ENCODE measurements at places on chromosomes 2 and 18.

DNA sequence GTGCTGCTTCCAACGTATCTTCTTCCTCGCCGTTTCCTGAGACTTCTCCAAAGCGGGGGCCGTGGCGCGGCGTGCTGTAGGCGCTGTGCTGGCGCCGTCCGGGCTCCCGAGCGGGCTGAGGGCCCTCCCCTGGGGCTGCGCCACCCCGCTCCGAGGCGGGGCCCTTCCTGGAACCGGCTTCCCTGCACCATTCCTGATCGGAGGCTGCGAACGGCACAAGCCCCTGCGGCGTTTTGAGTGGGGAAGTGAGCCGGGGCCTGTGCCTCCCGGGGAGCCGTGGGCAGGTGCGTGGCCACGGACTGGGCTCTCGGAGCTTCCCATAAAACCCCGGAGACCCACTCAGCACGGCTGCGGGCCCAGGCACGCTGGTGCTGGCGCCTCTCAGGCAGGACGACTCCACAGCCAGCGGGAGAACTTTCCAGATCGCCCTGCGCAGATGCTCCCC, 74.7 kb downstream of the PSMG2 start:
- DNase-seq, result no peak

DNA sequence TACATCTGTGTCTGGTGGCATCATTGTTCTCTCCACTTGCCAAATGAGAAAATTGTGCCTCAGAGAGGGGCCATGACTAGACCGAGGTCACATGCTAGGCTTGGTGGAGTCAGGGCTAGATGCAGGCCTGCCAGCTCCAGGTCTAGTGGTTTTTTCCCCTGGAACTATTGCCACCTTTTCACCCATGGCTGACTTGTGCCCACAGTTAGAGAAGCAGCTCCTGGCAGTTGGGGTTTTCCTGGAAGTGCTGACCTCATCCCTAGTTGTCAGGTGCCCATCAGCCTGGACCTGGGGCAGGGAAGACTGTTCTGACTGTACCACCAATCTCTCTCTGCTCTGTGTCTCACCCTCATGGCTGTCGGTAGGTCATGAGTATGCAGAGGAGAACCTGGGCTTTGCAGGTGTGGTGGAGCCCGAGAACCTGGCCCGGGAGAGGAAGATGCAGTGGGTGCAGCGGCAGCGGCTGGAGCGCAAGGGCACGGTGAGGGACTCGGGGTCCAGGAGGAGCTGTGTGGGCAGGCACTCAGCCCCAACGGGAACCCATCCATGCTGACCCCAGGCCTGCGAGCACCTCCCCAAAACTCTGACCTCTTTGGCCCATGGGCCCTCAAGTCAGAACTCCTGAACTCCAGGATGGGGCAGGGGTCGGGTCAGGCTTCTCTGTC, 12.4 kb upstream of the CATIP start:
- no peak for DNase-seq

DNA sequence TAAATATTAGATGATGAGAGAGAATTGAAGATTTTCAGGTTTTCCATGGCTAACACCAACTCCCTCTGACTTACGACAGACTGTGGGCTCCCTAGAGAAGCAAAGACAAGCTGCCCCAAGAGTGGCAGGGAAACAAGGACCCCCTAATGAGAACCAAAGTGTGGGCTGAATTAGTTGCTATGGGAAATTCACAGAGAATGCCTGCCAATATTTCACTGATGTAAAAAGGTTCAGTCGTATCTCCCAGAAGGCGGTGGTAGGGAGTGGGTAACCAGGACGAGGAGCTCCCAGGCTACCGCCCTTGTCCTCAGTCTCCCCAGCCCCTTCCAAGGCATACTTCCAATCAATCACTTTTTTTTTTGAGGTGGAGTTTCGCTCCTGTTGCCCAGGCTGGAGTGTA, 113.6 kb downstream of the LAMA1 start:
- DNase-seq, result no peak

DNA sequence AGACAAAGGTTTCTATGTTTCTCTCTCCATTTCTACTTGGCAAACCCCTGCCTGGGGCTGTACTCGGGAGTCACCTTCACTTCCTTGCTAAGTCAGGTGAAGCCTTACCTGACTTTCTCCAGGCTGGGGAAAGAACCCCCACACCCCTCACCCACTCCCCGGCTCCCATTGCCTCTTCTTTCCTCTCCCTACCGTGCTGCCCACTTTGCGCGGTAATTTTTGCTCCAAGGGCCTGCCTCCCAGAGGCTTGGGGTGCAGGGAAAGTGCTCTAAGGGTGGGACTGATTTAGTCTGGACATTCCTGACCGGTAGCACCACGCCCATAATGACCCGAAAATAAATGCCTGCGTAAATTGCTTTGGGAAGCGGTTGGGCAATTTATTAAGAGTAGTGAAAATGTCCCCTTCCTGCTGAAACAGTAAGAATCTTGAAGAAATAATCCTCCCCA, 49.1 kb upstream of the ATP6V1B1 start:
- DNase-seq, result no peak

GRCh38 chr2:199955007-199955338, 318 bp downstream of the TYW5 start:
- no peak for DNase-seq

DNA sequence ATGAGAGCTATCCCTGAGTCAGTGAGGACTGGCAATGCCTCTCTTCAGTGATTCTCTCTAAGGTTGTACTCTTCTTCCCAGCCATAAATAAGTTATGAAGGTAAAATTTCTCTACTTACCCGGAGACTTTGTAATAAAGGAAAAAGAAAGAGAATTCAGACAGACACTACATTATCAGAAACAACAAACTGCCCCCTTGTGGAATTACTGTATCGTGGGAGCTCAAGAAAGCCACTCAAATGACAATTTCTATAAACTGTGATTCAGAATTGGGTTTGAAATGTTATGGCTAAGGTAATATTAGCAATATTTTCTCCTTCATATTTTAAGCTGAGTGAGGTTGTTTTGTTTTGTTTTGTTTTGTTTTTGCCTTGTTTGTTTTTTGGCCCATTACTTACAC, 155.8 kb upstream of the TANK start:
- DNase-seq, result no peak

- DNase-seq, result no peak
These were observed at the start of gene CTLA4 for GRCh38 chr2:203867561-203868200. Gene CTLA4 (plus strand): TSS chr2:203867771. CDS start chr2:203867943, 172 bp downstream.

- DNase-seq, result no peak
These were observed 12.4 kb upstream of the DNMT3A start for GRCh38 chr2:25354116-25354515.

DNA sequence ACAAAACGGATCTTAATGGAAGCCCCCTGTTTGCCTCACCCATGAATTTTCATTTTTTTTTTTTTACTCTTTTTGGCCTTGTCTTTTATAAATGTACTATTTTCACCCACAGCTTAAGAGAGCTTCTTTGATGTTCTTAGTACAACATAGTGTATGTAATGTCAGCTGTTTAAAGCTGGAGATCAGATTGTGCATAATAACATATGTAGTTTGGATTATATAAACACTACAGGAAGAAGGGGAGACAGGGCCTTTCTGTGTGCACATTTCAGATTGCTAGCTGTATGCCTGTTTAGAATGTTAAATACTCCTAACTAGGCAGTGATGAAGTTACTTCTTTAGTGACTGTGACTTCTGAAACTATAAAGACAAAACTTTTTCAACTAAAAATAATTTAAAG, 2.1 kb upstream of the TANC1 start:
- DNase-seq, result no peak

GRCh38 chr2:2577407-2577831, 246.3 kb upstream of the MYT1L start:
- DNase-seq, result no peak

- no peak for DNase-seq
These were observed 39.3 kb downstream of the SNTG2 start for GRCh38 chr2:989781-990467.

DNA sequence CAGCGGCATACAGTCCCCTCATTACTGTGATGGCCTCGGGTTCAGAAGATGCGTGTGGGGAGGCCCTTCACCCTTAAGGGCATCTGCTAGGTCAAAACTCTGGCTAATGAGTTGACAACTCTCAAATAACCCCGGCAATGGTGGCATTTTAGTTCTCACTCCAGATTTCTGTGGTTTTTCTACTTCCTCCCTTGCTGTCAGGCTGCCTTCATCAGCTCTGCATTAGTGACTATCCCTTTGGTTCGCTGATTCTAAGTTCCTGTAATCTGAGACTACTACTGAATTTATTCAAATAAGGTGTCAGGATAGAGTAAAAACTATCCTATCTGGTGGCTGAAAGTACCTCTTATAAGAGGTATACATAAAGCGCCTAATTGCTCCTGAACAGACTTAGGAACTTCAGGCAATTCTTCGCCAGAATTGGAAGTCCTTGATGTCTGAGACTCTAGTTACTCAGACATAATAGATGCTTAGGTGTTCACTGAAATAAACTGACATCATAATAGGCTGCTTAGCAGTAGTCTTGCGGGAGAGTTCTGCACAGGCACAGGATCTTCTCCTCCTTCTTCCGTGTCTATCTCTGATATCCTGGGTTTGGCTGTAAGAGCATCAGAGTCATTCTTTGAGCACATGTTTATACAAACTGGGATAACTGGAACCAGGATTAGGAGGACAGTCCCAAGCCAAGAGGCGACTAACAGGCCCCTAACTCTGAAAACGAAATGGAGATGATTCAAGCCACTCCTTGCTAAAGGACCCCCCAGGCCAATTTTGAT, 194.5 kb downstream of the DNER start:
- DNase-seq, result no peak

DNA sequence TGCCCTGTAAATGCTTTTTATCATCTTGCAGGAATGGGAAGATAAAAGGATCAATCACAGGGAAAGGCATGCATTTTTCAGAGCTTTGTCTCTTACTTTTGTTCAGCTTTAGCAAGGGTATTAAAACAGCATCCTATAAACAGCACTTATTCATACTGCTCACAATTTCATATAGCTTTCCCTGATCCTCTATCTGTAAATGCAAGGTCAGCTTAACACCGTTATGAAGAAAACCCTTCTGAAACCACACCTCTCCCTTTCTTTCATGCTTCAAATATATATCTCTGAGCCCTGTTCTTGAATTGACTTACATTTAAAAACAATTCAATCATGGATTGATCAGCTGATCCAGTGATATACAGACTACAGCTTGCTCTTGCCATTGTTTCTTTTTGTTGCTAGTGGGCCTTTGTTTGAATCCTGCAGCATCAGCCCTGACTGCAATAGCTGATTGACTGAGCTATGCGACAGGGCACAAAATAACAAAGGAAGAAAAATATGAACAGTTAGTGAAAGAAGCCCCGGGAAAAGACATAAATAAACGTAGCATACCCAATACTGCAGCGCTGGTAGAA, 795.5 kb upstream of the CDH2 start:
- no peak for DNase-seq

DNA sequence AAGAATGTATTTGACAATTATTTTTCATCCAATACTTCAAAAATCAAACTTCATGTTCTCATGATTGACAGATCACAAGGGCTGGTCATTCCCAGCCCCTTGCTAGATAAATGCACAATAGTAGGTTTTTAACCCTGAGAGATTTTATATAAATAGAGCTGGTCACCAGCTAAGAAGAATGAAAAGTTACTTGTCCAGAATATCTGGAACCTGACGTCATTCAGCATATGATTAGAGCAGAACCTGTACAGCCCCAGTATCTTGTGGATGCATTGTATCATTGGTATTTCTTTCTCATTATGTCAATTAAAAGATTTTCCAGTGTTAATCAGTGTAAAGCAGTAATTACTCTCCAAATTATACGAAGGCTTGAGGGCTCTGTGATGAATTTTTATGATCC, 202.8 kb upstream of the RND3 start:
- no peak for DNase-seq

- DNase-seq, result no peak
These were observed 625.5 kb downstream of the ARHGAP15 start for GRCh38 chr2:143754742-143755141.

GRCh38 chr2:25788457-25788856, 89.8 kb downstream of the ASXL2 start:
- no peak for DNase-seq

GRCh38 chr18:23662309-23663263, at the start of gene ANKRD29:
Gene ANKRD29 (minus strand): TSS chr18:23662911. CDS start chr18:23662730, 181 bp downstream.
- DNase-seq, result peak; percentile 58

DNA sequence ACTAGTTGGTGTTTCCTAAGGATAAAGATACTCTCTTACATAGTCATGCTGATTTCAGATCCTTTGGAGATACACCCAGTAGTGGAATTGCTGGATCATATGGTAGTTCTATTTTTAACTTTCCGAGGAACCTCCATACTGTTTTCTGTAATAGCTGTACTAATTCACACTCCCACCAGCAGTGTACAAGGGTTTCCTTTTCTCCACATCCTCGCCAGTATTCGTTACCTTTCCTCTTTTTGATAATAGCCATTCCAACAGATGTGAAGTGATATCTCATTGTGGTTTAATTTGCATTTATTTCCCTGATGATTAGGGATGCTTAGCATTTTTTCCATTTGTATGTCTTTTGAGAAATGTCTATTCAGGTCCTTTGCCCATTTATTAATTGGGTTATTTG, 34.0 kb downstream of the ACTR2 start:
- DNase-seq, result no peak

DNA sequence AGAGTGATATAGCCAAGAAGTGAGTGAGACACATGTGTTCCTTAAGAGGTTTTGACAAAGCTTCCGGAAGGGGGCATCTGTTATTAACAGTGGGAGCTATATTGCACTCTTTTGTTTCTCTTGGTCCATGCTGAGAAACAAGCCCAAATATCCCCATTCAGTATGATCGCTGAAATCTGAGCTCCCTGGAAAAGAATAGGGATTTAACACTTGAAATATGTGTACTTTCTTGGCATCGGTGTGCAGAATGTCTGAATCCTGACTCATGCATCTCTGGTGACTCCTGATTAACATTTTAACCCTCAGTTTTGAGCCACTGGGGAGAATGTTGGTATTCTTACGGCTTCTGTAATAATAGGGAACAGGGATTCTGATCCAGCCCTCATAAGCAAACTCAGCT, 448.1 kb downstream of the TSN start:
- DNase-seq, result no peak

DNA sequence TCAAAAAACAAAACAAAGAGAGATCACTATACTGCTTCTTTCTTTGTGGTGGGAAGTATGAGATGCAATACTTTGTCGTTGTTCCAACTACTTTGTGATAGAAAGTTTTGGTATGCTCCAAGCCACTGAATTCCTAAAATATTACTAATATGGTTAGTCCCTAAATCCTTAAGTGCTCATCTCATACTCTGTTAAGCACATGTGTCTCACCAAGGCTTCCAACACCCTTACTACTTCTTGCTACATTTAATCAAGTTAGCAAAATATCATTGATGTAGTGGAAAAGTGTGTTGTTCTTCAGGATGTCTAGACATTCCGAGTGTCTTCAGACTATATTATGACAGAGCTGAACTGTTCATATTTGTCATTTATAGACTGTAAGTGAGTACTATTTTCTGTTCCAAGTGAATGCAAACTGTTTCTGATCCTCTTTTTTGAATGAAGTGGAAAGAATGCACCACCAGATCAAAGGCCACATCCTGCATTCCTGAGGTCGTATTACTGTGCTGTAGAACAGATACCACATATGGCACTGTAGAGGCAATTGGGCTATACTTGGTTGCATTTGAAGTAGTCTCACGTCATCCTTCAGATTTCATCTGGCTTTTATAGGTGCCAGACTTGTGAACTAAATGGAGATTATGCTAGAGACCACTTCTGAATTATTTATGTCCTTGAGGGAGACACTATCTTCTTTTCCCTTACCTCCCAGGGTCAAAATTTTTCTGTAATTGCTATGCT, 298.4 kb upstream of the ZNF521 start:
- no peak for DNase-seq
